ENCODE measurements at places on chromosomes 12 and 14. TPM values are rescaled to one million over a fixed set of nuclear protein-coding genes. Genes with fewer than 3 reads are reported as not detected.

Gene RASSF9
- total RNA-seq, result not detected

Gene LRRC9
- total RNA-seq, result not detected

Gene OR4E2
- not detected for total RNA-seq

Gene RASAL1
- 0.10 TPM for total RNA-seq

Gene GPD1
- 0.28 TPM for total RNA-seq

Gene TAS2R31
- 1.9 TPM for total RNA-seq

Gene ACTR6
- total RNA-seq, result 53.4 TPM

Gene STYK1
- 0.60 TPM for total RNA-seq

Gene IAPP
- not detected for total RNA-seq

Gene LACRT
- total RNA-seq, result not detected

Gene ACSM4
- not detected for total RNA-seq

Gene AICDA
- not detected for total RNA-seq

Gene TAS2R14
- 1.2 TPM for total RNA-seq

Gene POTEM
- not detected for total RNA-seq

Gene ESR2
- total RNA-seq, result 0.18 TPM

Gene FGF6
- total RNA-seq, result not detected

Gene NEDD1
- 38.9 TPM for total RNA-seq

Gene OSBPL8
- 121 TPM for total RNA-seq

Gene OAS3
- total RNA-seq, result 265 TPM

Gene PTPN21
- total RNA-seq, result not detected
